HCT116 (cell line): ENCODE measurements at places on chromosomes 11 and 22.

DNA sequence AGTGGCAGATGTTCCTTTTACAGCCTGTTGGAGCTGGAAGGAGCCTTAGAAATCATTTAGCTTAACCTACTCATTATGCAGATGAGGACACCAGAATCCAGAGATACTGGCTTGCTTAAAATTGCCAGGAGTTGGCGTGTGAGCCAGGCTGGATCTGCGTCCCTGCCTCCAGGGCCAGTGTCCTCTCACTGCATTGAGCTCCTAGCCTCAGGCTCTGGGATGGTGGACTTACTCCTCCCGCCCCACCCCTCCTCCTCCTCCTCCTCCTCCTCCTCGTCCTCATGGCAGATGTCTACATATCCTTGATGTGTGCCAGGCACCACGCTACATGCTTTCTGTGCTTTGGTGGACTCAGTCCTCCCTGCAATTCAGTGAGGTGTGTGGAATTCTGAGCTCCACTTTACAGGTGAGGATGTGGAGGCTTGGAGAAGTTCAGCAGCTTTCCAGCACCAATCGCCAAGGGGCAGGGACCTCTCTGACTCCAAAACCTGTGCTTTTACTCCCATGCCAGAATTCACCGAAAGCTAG is 24.1 kb downstream of the ADAMTS15 start:
- no peak for DNase-seq

GRCh38 chr11:29751618-29752017 is 265.2 kb downstream of the KCNA4 start:
- DNase-seq, result no peak

- DNase-seq, result no peak
These were observed 382.6 kb downstream of the OPCML start for GRCh38 chr11:133149698-133150097.

- no peak for DNase-seq
These were observed 2.9 kb downstream of the FAM118B start for GRCh38 chr11:126214441-126214840.

DNA sequence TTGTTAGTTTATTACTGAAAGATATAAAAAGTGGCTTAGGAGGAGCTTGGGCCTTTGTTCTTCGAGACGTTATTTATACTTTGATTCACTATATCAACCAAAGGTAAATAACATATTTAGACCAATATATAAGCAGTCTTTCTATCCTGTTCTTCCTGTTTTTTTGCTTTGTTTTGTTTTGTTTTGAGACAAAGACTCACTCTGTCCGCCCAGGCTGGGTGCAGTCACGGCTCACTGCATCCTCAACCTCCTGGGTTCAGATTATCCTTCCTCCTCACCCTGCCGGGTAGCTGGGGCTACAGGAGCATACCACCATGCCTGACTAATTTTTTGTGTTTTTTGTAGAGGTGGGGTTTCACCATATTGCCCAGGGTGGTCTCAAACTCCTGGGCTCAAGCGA is 66.8 kb downstream of the ATM start:
- no peak for DNase-seq

GRCh38 chr22:40178417-40179409 is 988 bp downstream of the TNRC6B start:
- DNase-seq, result no peak

DNA sequence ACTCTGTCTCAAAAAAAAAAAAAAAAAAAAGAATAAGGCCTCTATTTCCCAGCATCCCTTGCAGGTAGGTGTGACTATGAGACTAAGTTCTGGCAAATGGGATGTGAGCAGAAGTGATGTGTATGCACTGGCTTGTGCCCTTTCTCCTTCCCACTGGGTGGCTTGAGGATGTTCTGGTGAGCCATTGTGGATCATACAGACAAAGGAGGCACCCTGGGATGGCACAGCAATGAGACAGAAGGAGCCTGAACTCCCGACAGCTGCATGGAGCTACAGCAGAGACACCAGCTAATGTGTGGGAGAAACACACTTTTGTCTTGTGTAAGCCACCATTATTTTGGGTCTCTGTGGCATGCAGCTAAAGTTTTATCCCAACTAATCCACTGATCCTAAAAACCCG is 10.6 kb upstream of the SORL1 start:
- no peak for DNase-seq

DNA sequence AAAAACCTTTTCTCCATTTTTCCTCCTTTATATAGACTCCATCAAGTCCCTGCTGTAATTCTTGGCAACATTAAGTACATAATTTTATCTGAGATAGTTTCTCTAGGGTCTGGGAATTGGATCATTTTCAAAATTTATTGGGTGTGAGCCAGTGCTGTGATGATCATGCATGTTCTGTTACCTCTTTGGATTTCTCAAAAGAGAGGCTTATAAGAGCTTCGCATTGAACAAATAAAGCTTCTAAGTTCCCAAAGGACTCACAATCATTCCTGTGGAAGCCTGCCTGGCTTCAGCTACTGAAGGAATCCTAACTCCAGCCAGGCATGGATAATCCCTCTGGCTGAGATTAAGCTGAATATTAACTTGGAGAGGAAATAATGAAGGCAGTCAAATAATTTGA is 208.5 kb downstream of the RAB38 start:
- DNase-seq, result no peak

DNA sequence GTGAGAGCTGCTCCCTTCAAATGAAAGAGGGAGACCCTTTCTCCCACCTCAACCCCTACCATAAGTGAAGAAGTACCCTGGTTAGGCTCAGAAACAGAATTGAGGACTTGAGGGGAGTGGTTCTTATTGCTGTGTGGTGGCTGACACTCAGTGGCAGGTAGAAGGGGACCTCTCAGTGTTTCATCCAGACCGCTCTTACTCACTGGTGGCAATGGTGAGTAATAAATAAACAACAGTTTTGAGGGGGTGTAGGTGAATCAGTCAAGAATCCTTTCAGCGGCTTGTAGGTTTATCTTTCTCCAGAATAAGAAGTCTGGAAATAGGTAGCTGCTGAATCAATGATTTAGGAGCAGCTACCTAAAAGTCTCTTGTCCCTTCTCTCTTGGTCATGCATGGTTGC is 403.4 kb upstream of the B3GAT1 start:
- peak; percentile 38 for DNase-seq

GRCh38 chr11:62400760-62401159 is 18.1 kb upstream of the SCGB1A1 start:
- no peak for DNase-seq

- no peak for DNase-seq
These were observed 29.1 kb downstream of the ZBED4 start for GRCh38 chr22:49882519-49883293.

GRCh38 chr11:94880216-94880615 is 93.1 kb downstream of the CWC15 start:
- peak; percentile 41 for DNase-seq

DNA sequence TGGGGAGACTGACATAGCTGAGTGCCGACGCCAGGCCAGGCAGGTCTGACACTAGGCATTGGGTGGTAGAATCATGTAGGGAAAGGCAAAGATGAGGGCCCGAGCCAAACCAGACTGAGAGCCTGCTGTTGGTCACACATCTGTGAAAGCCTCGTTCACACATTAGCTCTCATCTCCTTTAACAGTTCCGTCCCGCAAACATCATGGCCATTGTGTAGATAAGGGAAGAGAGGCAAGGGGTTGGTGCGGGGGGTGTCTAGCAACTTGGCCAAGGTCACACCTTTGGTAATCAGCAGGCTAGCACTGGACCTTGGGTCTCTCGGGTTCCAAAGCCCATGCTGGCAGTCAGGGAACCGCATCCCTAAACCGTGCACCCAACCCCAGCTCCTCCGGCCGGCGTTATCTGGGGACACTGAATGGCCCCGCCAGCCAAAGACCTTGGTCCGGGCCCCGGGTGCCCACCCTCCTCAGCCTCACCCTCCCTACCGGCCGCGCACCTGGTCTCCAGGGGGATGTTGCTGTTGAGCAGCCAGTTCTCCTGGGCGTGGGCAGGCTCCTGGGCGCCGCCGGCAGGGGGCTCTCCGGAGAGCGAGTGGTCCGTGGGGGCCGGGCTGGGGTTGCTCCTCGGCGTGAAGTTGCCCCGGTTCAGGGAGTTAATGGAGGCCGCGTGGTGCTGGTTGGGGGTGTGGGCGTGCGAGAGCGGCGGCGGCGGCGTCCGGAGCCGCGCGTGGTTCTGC is 328.3 kb upstream of the NARS2 start:
- DNase-seq, result no peak

- DNase-seq, result no peak
These were observed 145.4 kb downstream of the OPCML start for GRCh38 chr11:133386852-133387251.

GRCh38 chr11:43632181-43632580 is 48.4 kb upstream of the HSD17B12 start:
- DNase-seq, result no peak

GRCh38 chr11:46222490-46223251 is 54.8 kb upstream of the CREB3L1 start:
- no peak for DNase-seq

DNA sequence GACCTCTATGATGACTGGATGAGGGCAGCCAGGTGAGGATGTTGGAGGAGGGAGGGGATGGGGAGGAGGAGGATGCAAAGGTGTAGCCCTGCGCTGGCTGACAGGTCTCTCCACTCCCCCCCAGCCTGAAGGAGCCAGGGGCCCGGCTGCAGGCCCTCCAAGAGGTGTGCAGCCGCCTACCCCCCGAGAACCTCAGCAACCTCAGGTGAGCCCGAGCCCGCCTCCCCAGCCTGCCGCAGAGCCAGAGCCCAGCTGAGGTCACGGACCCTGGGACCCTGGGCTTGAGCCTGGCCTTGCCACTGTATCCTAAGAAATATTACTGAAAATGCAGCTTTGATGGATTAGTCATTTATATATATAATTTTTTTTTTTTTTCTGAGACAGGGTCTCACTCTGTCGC is 7.8 kb downstream of the SH3BP1 start:
- DNase-seq, result no peak

DNA sequence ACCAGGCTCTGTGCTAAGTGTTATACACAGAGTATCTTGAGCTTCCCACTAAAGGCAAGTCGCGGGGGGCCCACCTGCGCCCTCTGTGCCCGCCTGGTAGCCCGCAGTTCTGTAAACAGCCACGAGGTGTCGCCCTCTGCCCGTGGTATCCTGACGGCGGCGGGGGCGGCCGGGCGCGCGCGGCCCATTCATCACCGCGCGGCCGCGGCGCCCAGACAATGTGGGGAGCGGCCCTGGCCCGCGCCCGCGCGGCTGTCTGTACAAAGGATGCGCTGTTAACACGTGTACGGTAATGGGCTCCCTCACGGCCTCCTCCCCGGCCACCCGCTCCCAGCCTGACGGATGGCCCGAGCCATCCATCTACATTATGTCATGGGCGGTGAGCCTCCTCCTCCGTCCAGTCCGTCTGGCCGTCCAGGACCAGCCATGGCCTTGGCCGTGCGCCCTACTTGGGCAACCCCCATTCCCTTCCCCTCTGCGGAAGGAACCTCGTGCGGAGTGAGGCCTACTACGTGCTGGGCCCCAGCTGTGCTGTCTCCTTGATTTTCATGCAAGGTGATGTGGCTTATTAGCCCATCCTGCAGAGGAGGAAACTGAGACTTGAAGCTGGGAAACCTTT is 99.4 kb downstream of the MIAT start:
- peak; percentile 8 for DNase-seq

GRCh38 chr11:95108159-95108611 is 18.5 kb downstream of the ENDOD1 start:
- DNase-seq, result no peak

GRCh38 chr22:26734339-26735018 is 77.1 kb downstream of the MIAT start:
- no peak for DNase-seq

- no peak for DNase-seq
These were observed 123.8 kb upstream of the NTM start for GRCh38 chr11:131246663-131247062.

GRCh38 chr22:32994041-32994830 is 63.9 kb downstream of the SYN3 start:
- DNase-seq, result no peak

DNA sequence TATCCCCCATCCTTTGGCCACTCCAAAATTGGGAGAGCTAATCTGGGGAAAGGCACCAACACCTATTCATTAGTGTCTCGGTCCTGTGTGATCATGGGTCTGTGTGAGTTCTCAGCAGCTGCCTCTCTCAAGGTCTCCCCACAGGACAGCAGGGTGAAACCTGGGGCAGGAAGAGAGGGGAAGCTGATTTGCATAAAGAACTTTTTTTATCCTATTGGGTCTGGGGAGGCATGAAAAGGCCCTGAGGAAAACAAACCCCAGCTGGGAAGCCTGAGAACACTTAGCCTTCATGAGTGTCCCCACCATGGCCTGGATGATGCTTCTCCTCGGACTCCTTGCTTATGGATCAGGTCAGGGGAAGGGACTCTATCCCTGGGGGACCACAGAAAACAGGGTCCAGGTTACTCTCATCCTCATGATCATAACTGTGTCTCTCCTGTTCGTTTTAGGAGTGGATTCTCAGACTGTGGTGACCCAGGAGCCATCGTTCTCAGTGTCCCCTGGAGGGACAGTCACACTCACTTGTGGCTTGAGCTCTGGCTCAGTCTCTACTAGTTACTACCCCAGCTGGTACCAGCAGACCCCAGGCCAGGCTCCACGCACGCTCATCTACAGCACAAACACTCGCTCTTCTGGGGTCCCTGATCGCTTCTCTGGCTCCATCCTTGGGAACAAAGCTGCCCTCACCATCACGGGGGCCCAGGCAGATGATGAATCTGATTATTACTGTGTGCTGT is 116.0 kb upstream of the TOP3B start:
- no peak for DNase-seq

DNA sequence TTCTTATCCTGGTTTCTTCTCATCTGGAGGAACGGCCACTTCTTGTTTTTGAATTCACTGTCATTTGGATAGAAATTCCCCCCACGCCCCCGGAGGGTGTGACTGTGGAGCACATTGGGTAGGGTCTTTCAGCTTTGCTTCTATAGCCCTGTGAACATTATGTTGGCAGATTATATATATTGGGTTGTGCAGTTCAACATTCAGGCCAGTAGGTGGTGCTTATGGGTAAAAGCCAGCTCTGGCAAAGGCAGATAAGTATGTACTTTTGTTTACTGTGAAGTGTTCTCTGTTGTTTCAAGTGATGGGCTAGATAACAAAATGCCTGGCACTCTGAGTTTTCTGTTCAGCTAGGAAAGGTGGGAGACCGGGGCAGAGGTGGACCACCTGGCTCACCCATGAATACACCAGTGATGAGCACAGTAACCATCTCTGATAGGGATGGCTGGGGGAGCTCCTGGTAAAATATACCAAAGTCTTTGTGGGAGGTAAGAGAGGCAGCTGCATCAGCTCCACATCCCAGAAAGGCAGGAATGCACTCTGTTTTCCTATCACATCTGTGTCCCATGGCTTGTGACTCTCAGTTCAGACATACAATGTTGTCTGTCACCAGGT is 1348.2 kb upstream of the RAG2 start:
- no peak for DNase-seq

DNA sequence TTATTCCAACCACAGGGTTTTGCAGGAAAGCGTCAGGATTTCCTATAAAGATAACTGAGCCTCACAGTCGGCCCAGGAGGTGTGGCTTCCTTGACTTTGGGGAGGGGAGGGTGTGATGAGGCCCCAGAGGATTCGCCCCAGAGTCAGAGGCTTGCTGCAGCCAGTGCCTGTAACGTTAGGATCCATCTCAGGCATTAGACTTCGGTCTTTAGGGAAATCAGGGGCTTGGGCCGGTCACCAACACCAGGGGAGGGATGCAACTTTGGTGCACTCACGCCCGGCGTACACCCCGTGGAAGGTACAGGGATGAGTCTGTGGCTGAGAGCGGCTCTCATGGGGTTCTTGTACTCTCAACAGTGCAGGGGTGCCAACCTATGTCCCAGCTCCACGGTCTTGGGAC is 5.7 kb upstream of the ANO1 start:
- DNase-seq, result no peak
